ENCODE measurements at places on chromosomes 13 and 19.

- H3K27me3 ChIP-seq = no peaks in the 10 kb centered on the region
- peak overlapping the region; percentile 78 for H3K27ac ChIP-seq
- peaks cover 24% of the 10 kb centered on the region for H3K4me1 ChIP-seq
- no peak overlapping the region for H3K4me3 ChIP-seq
- peaks cover 10% of the 10 kb centered on the region for H3K36me3 ChIP-seq
- no peak for DNase-seq
These were observed 1039.5 kb upstream of the SLC10A2 start for GRCh38 chr13:104105418-104106355.

DNA sequence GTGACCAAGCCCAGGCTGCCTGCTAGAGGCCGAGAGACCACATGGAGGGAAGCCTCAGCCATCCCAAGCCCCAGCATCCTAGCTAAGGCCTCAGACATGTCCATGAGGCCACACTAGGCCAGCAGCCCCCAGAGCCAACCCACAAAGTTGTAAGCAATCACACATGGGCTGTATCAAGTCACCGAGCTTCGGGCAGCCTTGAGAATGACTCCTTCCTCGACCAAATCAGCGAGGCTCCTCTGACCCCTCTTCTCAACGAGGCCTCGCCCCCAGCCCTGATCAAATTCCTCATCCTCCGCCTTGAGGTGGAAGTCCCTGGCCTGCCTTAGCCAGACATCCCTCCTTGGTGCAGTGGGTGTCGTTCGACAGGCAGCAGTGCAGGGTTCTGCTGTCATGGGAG lies 1.9 kb upstream of the SPACA7 start:
- no peak overlapping the region for H3K27ac ChIP-seq
- no peaks in the 10 kb centered on the region for H3K36me3 ChIP-seq
- no peaks in the 10 kb centered on the region for H3K4me1 ChIP-seq
- peaks cover 35% of the 10 kb centered on the region for H3K27me3 ChIP-seq
- DNase-seq = no peak
- H3K4me3 ChIP-seq = no peak overlapping the region

GRCh38 chr13:76745261-76746200 lies 140.7 kb downstream of the KCTD12 start:
- no peaks in the 10 kb centered on the region for H3K36me3 ChIP-seq
- no peak overlapping the region for H3K4me3 ChIP-seq
- H3K27me3 ChIP-seq = no peaks in the 10 kb centered on the region
- H3K4me1 ChIP-seq = no peaks in the 10 kb centered on the region
- no peak overlapping the region for H3K27ac ChIP-seq
- DNase-seq = no peak

DNA sequence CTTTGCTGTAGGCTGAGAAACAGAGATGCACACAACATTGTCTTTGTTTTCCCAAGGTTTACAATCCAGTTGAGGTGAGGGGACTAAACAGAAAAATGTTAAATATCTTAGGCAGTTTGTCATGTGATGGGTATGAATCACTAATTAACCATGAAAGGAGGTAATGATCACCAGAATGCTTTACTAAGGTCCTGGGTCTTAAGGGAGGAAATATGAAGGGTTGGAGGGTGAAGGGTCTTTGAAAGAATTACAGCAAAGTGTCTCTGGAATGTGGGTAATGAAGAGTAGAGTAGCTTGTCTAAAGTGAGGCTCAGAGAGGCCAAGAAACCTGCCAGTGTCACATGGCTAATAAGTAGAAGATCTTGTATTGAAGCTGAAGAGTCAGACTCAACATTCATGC lies 19.0 kb downstream of the BIVM start:
- no peak overlapping the region for H3K4me3 ChIP-seq
- no peaks in the 10 kb centered on the region for H3K27me3 ChIP-seq
- no peak for DNase-seq
- H3K4me1 ChIP-seq = peaks cover 12% of the 10 kb centered on the region

GRCh38 chr19:38070573-38070972 lies 153.4 kb downstream of the DPF1 start:
- H3K27me3 ChIP-seq = no peaks in the 10 kb centered on the region
- no peak for DNase-seq
- peaks cover 11% of the 10 kb centered on the region for H3K36me3 ChIP-seq
- no peak overlapping the region for H3K4me3 ChIP-seq
- peaks cover 17% of the 10 kb centered on the region for H3K4me1 ChIP-seq
- no peak overlapping the region for H3K27ac ChIP-seq

GRCh38 chr13:30153545-30154426 lies 153.6 kb downstream of the KATNAL1 start:
- no peaks in the 10 kb centered on the region for H3K36me3 ChIP-seq
- DNase-seq = no peak

DNA sequence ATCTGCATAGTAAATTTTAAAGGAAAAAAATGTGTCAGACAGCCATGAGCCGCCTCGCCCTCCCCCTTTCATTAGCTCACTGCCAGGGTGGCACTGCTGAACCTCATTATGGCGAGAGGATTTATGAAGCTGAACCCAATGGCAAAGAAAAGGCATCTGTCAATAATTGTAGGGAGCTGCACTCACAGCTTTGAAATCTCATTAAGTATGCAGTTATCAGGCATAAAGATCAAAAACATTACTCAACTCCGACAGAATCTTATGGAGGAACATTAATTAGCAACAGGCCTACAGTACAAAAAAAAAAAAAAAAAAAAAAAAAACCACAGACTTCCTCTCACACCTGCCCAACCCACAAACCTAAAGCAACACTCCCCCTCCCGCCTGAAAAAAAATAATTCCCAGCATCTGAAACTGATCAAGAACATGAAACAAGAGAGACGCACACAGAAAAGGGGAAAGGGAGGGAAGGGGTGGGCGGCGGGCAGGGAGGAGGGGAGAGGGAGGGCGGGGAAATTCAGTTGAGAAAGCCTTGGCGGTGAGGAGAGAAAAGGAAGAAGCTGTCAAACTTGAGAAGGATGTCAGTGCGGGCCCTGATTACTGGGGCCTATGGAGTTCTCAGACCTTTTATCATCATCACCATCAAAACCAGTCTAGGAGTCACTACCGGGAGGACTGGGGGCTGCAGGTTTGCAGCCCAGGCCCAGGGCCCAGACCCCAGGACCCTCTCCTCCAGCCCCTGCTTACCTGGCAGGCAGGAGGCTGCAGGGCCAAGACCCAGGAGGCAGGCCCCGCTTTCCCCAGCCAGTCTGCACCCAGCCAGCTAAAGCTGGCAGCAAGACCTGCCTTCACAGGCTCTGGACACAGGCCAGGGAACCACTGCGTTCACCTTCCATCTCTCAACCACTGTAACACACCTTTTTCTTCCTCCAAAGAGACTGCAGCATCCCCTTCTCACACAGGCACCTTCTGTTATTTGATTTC lies 8.9 kb downstream of the TSHZ3 start:
- H3K27me3 ChIP-seq = peaks cover 2% of the 10 kb centered on the region
- H3K4me3 ChIP-seq = no peak overlapping the region
- H3K4me1 ChIP-seq = peaks cover 70% of the 10 kb centered on the region
- peak overlapping the region; percentile 35 for H3K27ac ChIP-seq
- H3K36me3 ChIP-seq = no peaks in the 10 kb centered on the region

DNA sequence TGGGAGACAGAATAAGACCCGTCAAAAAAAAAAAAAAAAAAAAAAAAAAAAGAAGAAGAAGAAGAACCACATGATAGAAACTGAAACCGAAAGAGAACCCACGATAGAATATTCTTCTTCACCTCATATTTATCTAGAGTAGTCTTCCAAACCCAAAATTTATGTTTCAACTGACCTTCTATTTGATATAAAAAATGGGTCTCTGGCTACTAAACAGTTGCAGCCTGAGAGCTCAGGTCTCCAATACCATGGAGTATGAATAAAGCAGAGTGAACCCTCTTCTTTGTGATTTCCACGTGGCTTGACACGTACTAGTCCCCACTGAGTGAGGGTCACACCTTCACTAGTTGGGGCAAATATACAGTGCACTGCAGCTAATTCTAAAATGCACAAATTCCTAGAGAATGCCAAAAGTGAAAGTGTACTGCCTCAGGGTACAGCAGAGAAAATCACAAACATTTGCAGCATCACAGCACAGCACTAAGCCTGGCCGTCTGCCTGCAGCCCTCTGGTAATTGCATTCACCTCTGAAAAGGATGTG lies 30.8 kb upstream of the RFC3 start:
- no peaks in the 10 kb centered on the region for H3K27me3 ChIP-seq
- H3K4me1 ChIP-seq = no peaks in the 10 kb centered on the region
- DNase-seq = no peak
- H3K4me3 ChIP-seq = no peak overlapping the region
